CD4-positive, alpha-beta T cell treated with Interleukin-4 for 1 hour (primary cell): ENCODE measurements at places on chromosomes 3 and 15.

GRCh38 chr3:13041113-13041776 lies 32.0 kb downstream of the IQSEC1 start:
- DNase-seq, result no peak

DNA sequence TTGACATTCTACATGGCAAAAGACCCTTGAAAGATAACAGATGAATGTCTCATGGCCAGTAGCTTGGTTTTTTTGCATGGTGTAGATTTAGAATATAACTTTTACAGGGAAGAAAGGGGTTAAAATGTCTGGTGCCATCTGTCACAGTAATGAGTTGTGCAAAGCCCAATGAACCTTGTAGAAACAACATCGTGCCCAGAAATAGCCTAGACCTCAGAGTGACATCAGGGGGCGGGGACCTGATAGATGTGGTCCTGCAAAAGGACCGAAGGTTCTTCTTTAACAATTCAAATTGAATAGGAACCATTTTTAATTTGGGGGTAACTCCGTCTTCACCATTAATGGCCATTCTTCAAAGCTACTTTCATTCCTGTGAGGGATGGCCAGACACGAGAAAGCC lies 254.1 kb upstream of the CTDSPL start:
- no peak for DNase-seq

DNA sequence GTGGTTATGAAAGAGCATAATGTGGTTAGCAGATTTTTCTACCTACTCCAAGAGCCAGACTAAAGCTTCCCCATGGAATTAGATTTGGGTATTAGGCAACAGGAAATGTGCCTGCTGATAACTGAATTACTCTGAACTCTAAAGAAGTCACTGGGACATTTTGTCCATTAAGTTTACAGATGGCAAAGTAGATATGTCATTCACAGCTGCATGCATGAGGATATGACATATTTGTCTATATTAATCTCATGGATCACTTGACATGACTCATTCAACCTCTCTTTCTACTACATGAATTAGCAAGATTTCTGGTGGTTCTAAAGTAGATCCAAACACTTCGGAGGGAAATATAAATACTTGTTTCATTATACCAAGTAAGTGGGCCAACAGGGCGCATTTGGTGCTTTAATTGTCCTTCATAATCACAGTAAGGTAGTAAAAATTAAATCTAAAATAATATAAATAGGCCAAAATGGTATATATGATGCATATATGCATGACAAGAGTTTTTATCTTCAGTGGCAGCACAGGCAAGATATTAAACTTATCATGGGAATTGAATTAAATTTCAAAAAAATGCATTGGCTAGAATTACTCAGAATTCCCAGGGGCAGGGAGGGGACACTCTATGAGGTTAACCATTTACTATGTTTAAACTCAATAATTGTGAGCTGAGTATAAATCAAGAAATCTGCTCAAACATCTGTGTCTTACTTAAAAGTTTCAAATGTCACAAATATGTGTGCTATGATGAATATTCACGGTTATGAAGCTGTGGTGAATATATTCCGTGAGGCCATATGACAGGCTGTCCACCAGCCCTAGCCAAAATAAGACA lies 365.3 kb upstream of the KCNMB2 start:
- DNase-seq, result no peak

GRCh38 chr3:14652-15051 lies 181.9 kb upstream of the CHL1 start:
- DNase-seq, result no peak

DNA sequence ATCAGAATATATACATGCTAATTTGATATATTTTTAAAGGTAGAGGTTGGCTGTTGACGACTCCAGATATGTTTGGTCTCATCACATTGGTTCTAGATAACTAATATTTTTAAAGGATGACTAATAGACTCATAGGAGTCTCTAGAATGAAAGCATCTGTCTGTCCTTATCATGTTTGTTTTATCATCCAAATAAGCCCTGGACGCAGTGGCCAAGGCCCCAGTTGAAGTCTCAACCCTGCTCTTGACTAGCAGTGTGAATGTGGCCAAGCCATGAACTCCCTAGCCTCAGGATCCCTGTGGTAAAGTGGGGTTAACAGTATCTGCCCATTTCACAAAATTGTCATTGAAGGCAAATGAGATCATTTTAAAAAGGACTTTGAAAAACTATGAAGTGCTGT lies 53.6 kb downstream of the ABHD2 start:
- DNase-seq, result no peak
